ENCODE measurements at places on chromosomes 11 and 22.

GRCh38 chr11:104688731-104689130, 209.5 kb downstream of the CASP12 start:
- H3K27me3 ChIP-seq, result no peaks in the 10 kb centered on the region
- no peak overlapping the region for H3K4me3 ChIP-seq
- no peaks in the 10 kb centered on the region for H3K36me3 ChIP-seq
- DNase-seq, result no peak

DNA sequence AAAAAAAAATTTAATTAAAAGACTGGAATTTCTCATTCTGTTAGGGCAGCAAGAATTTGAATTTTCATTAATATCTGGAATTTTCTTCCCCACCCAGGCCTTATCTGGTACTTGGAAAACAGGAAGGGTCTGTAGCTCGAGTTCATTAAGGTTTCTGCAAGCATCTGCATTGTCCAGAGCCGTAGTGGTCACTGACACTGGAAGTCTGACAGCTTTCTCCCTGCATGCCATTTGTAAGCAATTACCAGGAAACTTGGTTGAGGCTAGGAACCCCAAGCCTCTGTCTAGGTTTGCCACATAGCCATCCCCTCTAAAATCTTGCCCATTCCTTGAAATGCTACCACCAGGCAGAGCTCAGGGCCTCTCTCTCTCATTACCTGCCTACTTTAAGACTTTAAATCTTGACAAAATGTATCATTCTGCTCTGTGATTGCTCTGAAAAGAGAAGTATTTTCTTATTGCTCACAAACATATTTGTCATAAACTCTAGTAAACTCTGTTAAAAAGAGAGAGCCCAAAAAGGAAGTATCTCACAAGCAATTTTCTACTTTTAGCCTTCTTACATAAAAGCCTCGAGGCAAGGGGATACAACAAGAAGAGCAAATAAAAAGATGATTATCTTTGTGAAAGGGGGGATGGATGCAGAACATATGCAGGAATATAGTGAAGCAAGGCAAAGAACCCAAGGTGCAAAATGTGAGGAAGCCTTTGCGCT, 5.5 kb upstream of the PGM2L1 start:
- H3K27ac ChIP-seq, result no peak overlapping the region
- no peak overlapping the region for H3K4me3 ChIP-seq
- no peaks in the 10 kb centered on the region for H3K36me3 ChIP-seq
- no peaks in the 10 kb centered on the region for H3K27me3 ChIP-seq
- DNase-seq, result no peak
- H3K4me1 ChIP-seq, result no peaks in the 10 kb centered on the region

GRCh38 chr22:19509191-19509590, 15.0 kb downstream of the CLDN5 start:
- H3K36me3 ChIP-seq, result no peaks in the 10 kb centered on the region
- H3K4me3 ChIP-seq, result no peak overlapping the region
- no peaks in the 10 kb centered on the region for H3K4me1 ChIP-seq
- H3K27me3 ChIP-seq, result no peaks in the 10 kb centered on the region
- H3K27ac ChIP-seq, result no peak overlapping the region

GRCh38 chr22:47189056-47189916, 426.8 kb downstream of the TBC1D22A start:
- no peaks in the 10 kb centered on the region for H3K36me3 ChIP-seq
- H3K27ac ChIP-seq, result no peak overlapping the region
- no peaks in the 10 kb centered on the region for H3K4me1 ChIP-seq
- no peak for DNase-seq

DNA sequence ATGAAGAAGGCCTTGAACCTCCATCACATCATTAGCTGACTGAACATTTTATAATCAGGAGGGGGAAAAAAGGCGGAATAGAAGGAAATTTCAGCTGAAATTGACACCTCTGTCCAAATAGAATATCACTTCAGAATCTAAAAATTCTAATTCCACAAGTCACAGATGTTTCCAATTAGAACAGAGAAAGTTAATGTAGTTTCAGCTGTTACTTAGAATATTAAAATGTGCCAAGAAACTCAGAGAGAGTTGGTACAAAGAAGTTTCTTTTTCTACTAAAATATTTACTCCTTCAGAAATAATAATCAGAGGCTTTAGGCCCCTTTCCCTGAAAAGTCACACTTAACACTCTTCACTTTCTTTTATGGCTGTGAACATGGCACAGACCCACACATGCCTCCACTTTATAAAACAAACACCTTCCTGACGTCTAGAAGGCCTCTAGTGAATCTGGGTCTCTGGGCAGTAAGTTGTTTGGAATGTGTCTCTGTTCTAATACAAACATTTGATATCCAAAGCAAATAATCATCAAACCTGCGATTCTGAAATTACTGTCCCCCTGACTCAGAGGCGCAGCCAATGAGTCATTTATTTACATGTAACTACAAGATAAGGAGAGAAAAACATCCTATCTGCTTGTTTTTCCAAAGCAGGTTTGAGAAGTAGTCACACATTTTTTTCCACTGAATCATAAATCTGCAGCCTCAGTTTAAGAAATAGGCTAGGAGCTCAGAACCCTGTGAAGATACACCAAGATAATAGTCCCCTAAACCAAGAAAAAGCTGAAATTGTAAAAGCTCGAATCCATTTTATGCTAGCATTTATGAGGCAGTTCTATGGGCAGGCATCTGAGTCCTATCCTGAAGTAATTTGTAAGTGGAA, 148.4 kb downstream of the ME3 start:
- no peaks in the 10 kb centered on the region for H3K27me3 ChIP-seq
- peak; percentile 85 for DNase-seq
